ENCODE measurements at places on chromosomes 6 and 20.

DNA sequence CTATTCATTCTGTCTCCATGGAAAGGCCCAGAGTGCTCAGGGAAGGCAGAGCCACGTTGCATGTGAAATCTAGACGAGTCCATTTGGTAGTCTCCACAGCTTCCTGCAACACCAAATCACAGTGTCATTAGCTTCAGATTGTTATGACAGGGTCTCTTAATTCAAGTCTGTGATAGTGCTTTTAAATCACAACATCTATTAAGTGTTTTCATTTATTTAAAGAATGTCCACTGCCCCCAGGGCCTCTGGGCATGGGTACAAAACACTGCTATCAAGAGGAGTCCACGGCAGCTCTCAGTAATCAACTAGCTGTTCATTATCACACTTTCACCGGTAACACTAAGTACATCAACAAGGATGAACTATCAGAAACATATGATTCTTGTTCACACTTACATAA lies 455.9 kb upstream of the JARID2 start:
- no peak for DNase-seq

GRCh38 chr6:71498638-71499037 lies 210.0 kb downstream of the OGFRL1 start:
- no peak for DNase-seq

DNA sequence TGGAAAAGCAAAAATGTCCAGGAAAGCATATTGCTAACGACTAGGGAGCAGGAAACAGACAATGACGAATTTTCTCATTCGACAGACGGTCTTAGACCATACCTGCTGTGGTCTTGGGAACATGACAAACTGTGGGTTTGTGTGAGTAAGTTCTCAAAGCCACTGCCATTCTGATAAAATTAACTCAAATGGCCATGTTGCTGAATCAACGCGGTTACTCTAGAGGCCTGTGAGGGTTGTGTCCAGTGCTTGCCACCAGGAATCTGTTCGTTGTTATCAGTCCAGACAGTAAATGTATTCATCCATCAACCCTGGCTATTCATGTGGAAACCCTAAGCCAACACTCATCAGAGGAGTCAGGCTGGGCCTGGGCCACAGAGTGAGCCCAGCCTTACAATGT lies 124.3 kb downstream of the MYLK4 start:
- DNase-seq: no peak

DNA sequence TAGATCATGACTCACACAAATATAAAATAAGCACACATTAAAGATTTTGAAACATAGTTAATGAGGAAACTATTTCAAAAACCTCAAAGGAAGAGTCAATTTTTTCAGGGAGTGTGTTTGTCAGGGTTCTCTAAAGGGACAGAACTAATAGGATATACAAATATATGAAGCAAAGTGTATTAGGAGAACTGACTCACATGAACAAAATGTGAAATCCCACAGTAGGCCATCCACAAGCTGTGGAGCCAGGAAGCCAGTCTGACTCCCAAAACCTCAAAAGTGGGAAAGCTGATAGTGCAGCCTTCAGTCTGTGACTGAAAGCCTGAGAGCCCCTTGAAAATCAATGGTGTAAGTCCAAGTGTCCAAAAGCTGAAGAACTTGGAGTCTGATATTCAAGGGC lies 898.0 kb upstream of the EYS start:
- no peak for DNase-seq

DNA sequence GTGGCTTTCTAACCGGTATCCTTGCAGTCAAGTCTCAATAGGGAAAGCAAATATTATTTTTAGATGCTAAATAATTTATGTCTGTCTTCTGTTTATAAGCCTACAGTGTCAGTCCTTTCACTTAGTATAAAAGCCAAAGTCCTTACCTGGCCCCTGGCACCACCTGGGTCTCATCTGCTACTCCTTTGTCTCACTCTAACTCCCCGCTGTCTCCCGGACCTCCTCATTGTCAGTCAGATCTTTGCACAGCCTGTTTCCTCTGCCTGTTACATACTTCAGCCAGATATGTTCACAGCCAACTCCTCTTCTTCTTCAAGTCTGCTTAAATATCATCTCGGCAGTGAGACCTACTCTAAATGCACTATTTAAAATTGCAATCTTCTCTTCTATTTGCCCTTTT lies 84.2 kb downstream of the THEMIS start:
- no peak for DNase-seq

DNA sequence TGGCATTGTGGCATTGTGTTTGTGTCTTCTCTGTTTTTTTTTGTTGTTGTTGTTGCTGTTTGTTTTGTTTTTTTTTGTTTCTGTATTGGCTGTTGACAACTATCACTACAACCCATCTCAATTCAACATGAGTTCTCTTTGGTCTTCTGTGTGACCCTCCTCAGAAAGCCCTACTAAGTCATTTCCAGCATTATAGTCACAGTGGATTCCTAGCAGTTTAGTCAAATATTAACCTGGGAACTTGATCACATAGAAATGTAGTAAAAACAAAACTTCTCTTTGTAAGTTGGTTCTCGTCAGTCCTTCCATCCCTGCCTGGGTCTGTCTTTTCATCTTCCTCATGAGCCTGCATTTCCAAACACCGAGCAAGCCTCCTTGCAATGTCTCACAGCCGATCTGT lies 16.8 kb downstream of the SLC17A2 start:
- no peak for DNase-seq

DNA sequence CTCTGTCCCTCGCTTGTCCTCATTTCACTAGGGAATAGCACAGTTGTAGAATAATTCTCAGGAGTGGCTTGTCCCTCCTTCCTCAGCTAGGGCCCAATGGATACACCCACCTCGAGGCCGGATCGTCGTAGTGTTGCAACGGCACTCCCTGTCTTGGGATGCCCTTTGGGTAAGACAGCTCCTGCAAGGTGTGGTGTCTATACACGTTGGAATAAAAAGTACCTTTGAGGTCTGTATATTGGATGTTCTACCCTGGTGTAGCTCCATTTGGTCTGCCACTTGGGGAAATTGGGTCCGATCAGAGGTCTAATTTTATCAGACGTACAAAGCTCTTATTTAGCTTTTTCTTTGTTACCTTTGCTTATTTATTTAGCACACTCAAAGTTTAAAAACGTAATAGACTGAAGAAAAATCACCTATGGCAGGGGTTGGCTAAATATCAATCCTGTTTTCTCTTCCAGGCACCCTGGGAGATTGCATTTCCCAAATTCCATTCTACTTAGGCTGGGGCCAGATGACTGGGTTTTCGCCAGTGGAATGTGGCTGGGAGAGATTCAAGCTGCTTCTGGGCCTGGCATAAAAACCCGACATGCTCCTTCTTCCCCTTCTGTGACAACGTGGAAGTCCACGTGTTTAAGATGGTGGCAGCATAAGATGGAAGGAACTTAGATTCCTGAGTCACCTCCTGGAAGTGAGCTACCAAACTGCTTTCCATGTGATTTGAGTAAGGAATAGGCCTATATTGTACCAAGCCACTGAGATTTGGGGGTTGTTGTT lies 82.3 kb upstream of the CD83 start:
- no peak for DNase-seq

GRCh38 chr6:126657561-126658175 lies 317.8 kb downstream of the CENPW start:
- DNase-seq: no peak

GRCh38 chr6:101404775-101405174 lies 11.3 kb downstream of the GRIK2 start:
- no peak for DNase-seq

GRCh38 chr20:23659989-23660837 lies 22.5 kb upstream of the CST3 start:
- DNase-seq: no peak
